Kidney epithelial cell (primary cell): ENCODE measurements at places on chromosomes 3 and 15.

DNA sequence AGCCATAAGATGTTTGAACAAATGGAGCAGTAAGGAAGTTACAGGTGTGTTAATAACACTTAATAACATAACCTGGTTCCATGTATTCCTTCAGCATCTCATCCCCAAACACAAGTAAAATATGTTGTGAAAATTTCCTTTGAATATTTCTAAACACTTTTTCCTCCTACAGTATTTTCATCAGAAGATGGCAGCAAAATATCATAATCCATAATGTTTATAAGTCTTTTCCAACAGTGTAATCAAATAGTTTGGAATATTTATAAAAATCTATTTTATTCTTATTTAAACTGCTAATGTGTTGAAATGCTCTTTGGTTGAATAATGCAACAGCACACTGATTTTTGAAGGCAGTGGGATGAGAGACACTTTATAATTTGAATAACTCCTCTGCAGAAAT lies 1020.5 kb downstream of the OTOL1 start:
- DNase-seq = no peak

GRCh38 chr3:188439080-188439479 lies 285.1 kb downstream of the LPP start:
- peak; percentile 4 for DNase-seq

DNA sequence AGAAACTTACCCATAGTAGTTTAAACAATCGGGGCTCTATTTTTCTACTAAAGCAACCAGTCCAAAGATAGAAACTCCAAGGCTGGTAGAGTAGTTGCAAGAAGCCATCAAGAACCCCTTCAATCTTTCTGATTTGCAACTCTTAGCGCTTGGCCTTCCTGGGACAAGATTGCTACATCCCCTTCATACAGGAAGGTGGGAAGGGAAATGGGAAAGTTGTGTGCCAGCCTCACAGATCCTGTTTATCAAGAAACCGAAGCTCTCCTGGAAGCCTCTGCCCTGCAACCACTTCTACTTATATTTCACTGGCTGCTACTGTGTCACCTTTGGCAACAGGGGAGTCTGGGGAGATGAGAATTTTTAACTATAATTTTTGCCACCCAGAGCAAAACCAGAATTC lies 46.2 kb downstream of the OSBPL10 start:
- DNase-seq = no peak

GRCh38 chr15:76335307-76336253 lies 993 bp upstream of the ISL2 start:
- no peak for DNase-seq

- DNase-seq = no peak
Observed at GRCh38 chr15:77985031-77985930, 92.2 kb downstream of the TBC1D2B start.

GRCh38 chr3:134078169-134078831 lies 48.6 kb upstream of the SLCO2A1 start:
- DNase-seq = no peak

GRCh38 chr3:193010191-193010590 lies 92.5 kb upstream of the MB21D2 start:
- DNase-seq = no peak

GRCh38 chr3:123096731-123097130 lies 29.9 kb downstream of the PDIA5 start:
- DNase-seq = no peak

DNA sequence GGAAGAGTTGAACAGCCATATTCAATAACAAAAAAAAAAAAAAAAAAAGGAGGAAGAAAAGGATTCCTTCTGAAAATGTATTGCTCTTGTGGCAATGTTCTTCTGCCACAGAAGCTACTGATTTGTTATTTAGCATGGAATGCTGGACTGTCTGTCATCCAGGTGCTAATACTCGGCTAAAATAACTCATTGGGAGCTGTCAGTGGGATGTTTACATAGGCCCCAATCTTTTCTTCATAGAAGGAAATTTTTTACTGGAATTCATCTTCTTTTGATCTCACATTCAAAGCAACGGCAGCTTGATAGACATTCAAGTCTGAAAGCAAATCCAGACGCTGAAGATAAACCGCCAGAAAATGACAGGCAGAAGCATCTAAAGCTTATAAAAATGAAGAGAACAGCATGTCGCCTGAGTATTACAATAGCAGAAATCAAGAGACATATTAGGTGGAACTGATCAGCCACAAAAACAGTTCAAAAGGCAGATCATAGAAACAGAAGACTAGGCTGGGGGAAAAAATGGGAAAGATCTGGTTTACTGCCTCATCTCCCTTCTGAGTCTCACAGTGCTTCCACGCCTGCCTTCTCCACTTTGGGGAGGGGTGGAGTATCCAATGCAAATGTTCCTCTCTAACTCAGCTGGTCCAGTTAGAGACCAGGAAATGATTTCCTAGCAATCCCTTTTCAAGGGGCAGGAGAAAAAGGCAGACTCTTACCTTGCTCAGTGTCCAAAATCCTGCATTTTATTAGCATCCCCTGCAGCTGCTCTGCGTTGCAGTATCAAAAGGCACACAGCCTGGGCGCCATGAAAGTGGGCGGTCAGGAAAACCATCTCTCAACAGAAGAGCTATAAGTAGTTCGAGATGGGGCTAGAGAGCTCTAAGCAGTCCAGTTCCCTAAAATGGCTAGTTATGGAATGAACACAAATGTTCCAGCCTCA lies 451.9 kb downstream of the FOXP1 start:
- no peak for DNase-seq
